ENCODE measurements at places on chromosomes 4 and X. TPM values are rescaled to one million over a fixed set of nuclear protein-coding genes. Genes with fewer than 3 reads are reported as not detected.

Gene PWWP3B
- total RNA-seq = 2.5 TPM

Gene TRIM61
- total RNA-seq = not detected

GRCh38 chr4:156516698-156517097, 454.9 kb downstream of the PDGFC start:
- no peak for DNase-seq

DNA sequence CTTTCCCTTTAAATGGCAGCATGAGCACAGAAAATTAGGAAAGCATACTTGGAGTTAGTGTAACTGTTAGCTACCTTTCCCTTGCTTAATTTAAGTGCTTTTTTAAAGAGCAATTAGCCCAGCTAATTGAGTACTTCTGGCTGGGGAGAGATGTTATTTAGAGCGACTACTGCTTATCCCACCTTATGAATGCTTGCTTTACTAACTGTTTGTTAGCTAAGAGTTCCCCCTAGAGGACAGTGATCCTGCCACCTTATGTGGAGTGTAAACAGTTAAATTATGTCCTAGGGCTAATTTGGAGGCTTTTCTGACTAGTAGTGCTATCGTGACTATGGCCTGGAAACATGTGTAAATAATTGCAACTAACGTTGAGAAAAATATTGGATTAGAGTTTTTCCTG, 909.4 kb downstream of the FSTL5 start:
- DNase-seq = no peak

- DNase-seq = no peak
Measured at GRCh38 chrX:8374041-8374825, 90.4 kb upstream of the VCX3B start.

DNA sequence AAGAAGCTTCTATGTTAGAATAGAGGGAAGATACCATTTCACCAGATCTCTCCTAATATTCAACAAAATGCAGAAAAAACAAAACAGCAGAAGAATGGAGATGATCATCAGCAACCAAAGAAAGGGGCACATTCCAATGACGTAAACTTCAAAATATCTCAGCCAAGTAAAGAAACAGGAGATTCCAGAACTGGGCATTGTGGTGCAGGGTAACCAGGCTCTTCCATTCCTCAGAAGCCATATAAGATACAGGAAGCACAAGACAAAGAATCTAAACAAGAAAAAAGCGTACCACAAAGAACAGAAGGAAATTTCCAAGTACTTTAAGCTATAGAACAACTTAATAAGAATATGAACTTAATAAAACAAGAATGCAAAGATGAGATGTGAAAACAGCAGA, 6.9 kb upstream of the ARMCX4 start:
- no peak for DNase-seq

DNA sequence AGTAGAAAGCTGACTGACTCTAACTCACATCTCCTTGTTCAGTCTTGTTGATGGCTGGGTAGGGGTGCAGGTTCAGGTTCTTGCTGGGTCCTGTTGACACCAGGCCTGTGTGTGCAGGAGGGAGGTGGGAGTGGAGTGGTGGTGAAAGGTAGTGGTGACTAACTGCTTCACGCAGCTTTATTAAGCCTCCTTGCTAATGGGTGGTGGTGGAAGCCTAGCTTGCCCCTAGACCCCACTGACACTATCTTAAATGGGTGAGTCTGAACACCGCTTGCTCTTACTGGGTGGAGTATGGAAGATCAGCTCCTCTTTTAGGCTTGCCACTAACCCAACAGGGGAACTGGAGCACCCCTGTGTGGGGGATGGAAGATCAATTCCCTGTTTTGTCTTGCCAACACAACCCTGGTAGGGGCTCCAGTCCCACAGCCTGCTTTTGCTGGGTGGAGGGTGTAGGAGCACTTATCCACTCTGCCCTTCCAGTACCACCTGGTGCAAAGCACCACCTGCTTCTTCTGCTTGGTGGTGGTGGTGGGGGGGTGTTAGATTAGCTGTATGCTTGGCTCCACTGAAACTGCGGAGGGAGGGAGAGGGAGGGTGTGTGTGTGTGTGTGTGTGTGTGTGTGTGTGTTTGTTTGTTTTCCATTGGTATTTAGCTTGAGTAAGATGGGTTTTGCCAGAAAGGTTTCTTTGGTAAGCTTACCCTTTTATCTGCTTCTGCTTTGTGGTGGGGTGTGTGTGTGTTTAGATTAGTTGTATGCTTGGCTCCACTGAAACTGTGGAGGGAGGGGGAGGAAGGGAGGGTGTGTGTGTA, 25.6 kb downstream of the KDM6A start:
- DNase-seq = no peak

DNA sequence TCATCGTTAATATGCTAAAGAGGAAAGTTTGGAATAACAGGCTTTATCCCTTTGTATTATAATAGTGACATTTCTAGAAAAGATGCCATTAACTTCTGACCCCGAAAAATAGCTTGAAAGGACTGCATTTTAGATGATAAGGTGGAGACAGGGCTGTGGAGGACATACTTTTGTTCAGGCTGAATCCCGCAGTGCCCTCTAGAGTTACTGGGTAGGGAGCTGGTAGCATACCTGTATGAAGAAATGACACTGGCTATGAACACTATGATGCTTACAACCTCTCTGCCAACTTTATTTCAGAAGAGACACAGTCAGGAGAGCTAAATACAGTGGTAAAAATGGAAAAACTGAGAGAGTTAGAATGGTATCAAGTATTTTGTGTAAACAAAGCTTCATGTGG, 8.1 kb downstream of the IL1RAPL1 start:
- no peak for DNase-seq

DNA sequence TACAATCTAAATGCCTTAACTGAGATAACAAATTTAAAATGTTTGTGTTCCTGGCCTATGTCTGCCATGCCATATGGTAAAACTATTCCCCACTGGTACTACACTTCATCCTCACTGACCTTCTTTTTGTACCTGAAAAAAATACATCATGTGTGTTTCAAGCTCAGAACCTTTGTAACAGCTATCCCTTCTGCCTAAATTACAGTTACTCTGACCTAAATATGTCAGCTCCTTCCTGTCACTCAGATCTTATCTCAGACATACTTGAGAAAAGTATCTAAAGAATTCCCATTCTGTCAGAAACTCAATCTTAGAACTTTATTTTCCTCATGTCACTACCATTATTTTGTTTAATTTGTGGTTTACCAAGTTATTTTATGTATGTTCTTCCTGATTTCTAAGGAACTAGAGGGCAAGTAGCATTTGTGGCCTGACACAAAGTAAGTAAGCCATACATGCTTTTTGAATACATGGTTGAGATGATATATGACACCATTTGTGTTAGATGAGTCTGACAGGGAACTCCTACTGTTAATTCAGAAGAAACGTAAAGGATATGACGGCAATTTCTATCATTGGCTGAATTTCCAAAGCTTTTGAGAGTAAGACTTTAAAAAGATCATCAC, 456.5 kb upstream of the NDST3 start:
- DNase-seq = no peak

- no peak for DNase-seq
Measured at GRCh38 chr4:76737180-76737579, 160.8 kb downstream of the SOWAHB start.

DNA sequence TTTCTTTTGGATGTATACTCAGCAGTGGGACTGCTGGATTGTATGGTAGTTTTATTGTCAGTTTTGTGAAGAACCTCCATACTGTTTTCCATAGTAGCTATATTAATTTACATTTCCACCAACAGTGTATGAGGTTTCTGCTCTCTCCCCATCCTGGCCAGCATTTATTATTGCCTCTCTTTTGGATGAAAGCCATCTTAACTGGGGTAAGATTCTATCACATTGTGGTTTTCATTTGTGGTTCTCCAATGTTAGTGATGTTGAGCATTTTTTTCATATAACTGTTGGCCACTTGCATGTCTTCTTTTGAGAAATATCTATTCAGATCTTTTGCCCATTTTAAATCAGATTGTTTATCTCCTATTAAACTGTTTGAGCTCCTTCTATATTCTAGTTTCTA, 27.6 kb downstream of the QRFPR start:
- no peak for DNase-seq

DNA sequence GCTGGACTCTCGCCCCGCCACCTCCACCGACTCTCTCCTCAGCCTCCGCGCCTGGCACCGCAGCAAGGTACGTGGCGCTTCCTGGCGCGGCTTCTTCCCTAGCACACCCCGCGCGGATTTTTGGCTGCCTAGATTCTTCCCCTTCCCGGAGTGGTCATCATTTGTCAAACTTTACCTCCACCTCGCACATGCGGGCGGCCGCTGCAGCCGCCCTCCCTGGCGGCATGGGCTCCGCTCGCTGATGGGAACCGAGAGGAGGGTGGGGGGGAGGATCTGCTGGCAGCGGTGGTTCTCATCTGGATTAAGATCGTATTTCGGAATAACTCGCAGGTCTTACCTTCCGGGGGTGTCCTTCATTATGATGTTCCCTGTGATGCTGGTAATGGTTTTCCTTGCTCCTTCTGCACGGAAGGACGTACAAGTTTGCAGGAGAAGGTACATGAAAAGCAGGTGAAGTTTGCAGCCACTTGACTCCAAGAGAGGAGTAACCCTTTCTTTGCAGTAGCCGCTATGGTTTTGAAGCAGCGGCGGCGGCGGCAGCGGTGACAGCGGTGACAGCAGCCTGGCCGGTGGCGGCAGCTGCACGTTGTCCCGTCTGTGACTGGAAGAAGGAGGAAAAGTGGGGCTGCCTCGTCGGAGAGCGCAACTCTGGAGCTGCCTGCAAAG, 2183.9 kb upstream of the TENM3 start:
- DNase-seq = no peak

DNA sequence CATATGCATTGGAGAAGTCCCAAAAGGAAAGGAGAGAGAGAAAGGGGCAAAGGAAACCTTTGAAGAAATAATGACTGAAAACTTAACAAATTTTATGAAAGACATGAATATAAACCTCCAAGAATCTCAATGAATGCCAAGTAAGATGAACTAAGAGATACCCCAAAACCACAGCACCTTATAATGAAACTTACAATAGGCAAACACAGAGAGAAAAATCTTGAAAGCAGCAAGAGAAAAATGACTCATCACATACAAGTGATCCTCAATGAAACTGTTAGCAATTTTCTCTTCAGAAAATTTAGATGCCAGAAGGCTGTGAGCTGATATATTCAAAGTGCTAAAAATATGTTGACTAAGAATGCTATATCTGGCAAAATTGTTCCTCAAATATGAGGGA, 10.1 kb downstream of the SMIM10L2A start:
- no peak for DNase-seq

- DNase-seq = no peak
Measured at GRCh38 chr4:152522245-152522644, 13.6 kb downstream of the FBXW7 start.

GRCh38 chrX:63250253-63250868, 100.8 kb downstream of the SPIN4 start:
- DNase-seq = no peak

DNA sequence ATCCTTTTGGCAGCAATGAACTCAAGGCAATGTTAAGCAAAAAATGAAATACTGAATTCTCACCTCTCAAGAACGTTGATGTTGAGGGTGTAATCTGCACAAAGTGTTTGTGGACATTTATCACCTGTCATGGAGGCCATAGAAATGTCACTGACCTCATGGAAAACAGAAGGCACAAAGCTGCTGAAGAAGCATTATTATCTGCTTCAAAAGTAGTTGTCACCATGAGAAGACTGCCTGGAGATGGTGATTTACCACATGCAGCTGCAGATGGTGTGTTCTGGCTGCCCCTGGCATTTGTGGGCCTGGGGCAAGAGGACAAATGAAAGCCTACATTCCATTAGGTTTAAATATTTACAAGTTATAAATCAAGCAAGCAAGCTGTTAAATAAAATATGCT, 116.8 kb upstream of the RPS6KA3 start:
- DNase-seq = no peak

DNA sequence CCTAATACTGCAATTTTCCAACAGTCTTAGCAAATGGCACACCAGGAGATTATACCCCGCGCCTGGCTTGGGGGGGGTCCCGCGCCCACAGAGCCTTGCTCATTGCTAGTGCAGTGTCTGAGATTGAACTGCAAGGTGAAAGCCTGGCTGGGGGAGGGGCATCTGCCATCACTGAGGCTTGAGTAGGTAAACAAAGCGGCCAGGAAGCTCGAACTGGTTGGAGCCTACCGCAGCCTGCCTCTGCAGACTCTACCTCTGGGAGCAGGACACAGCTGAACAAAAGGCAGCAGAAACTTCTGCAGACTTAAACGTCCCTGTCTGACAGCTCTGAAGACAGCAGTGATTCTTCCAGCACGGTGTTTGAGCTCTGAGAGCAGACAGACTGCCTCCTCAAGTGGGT, 172.8 kb upstream of the NAP1L5 start:
- no peak for DNase-seq
